ENCODE measurements at places on chromosomes 1 and 21. TPM values are rescaled to one million over a fixed set of nuclear protein-coding genes. Genes with fewer than 3 reads are reported as not detected.

DNA sequence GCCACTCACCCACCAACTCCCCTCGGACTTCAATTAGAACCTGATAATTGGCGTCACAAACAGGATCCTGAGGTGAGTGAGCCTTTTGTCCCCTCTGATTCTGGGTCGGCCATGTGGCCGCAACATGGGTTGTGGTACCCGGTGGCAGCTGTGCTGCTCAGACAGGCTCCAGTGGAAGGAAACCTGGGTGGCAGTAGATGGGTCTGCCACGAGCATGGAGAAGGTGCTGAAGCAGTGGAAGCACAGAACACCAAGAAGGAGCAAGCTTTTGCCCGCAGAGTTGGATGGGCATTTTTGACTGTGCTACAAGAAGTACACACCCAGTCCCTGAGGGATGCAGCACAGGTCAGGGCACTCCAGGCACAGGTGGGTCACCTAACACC is 16.5 kb upstream of the UBE2U start:
- DNase-seq = no peak

- DNase-seq = no peak
These were observed 73.5 kb downstream of the TTC3 start for GRCh38 chr21:37146320-37147235.

MNDA gene
- polyA plus RNA-seq = 3.6 TPM

CGN gene
- 145 TPM for polyA plus RNA-seq
